Stimulated activated CD4-positive, alpha-beta T cell treated with anti-CD3 and anti-CD28 coated beads, Interleukin-1b, Interleukin-23, amount 100 ng/mL, for 1 hour (primary cell): ENCODE measurements at places on chromosomes 12 and 14.

GRCh38 chr12:40171066-40171465 lies 53.7 kb upstream of the LRRK2 start:
- DNase-seq: no peak

GRCh38 chr12:102294568-102294967 lies 96.9 kb upstream of the PMCH start:
- no peak for DNase-seq

DNA sequence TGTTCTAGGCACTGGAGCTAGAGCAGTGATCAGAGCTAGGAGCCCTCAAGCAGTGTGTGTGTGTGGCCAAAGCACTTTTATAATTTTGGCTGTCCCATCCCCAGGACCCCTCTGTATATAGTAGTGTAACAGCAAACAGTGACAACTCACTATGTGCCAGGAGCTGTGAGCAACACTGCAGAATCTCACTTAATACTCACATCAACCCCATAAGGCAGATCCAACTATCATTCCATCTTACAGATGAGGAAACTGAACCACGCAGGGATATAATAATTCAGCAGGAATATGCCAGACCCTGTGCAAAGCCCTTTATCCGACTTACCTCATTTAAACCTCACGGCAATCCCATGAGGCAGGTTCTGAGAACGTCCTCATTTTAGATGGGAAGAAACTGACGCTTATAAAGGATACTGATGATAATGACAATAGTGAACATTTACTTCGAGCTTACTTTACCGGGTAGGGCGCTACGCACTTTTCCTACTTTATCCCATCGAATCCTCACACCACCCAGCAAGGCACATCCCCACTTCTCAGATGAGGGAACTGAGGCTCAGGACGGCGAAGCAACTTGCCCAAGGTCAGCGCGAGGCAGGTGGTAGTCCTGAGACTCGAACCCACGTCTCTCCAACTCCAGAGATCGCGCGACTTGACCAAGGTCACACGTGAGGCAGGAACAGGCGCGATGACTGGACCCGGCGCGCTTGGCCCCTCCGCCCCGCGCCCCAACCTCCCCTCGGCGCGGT lies 687 bp downstream of the RAB35 start:
- DNase-seq: no peak

DNA sequence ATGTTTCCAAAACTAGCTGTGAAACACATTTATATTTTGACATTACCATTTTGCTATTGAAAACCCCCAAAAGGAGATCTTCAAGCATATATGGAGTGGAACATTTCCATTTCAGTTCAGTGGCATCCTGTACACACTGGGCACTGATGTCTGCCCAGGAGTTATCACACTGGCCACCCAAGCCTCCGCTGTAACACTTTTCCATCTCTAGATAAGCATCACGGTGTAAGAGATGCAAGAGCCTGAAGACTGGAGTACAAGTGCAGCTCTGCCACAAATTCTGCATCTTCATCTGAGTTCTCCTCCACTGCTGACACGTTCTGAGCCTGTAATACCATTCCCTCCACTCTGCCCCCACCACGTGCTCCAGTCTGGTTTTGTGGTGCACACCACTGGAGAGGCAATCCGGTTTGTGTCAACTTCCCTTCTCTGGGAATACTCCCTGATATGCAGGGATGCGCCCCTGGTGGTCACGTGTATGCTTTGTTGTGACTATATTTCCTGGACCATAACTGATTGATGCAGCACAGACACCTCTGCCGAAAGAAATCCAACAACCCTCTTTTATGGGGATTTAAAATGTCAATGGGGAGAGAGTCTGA lies 12.7 kb downstream of the SPTLC2 start:
- DNase-seq: no peak

DNA sequence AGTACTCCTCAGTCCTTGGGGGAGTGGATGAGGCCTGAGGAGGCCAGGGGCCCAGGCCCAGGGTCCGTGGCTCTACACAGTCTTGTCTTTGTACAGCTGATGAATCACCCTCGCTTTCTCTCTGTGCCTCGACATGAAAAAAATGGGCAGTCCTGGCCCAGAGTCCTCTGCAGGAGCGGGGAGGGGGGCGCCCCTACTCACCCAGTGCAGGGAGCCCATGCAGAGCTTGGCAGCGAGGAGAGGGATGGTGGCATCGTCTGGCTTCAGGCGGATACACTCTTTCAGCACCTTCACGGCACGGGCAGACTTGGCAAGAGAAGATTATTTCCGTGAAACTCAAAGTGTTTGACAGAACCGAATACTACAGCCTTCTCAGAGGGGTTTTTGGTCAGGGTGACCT lies 159.3 kb downstream of the TTC7B start:
- no peak for DNase-seq

- no peak for DNase-seq
Observed at GRCh38 chr12:41681898-41682297, 462.8 kb downstream of the GXYLT1 start.

- DNase-seq: no peak
Observed at GRCh38 chr14:65044596-65044959, 57.7 kb downstream of the MAX start.

DNA sequence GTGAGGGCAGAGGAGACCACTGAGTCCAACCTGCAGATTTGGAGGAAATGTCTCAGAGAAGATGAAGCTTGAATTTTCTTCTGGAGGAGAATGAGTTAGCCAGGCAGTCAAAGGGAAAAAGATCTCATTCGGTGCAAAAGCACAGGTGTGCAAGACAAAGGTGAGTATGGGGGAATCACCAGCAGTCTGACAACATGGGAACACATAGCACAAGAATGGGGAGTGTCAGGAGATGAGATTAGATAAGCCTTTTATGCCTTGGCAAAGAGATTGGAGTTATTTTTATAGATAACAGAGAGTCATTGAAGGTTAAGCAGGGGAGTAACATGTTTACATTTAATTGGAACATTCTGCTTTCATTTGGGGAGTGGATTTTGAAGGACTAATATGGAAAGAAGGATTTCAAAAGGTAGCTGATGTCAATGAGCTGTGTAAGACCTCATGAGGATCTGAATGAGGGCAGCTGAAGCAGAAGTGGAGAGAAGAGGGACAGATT lies 171.3 kb upstream of the NTF3 start:
- no peak for DNase-seq

DNA sequence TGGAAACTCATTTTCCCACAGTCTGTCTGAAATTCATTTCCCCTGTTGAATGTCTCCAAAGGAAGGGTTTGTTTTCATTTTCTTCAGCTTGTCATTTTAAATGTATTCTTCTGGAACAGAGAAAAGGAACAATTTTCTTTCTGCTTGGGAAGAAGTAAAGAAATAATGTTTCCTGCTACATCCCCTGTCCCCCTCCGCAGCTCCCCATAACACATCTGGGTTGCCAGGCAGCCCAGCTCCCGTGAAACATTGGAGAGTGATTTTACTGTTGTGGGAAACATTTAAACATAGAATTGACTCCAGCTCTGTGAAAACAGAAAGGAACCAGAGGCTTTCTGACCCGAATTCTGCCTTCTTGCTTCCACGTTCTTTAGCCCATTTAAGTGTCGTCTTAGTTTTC lies 159.5 kb downstream of the TMEM132C start:
- no peak for DNase-seq

DNA sequence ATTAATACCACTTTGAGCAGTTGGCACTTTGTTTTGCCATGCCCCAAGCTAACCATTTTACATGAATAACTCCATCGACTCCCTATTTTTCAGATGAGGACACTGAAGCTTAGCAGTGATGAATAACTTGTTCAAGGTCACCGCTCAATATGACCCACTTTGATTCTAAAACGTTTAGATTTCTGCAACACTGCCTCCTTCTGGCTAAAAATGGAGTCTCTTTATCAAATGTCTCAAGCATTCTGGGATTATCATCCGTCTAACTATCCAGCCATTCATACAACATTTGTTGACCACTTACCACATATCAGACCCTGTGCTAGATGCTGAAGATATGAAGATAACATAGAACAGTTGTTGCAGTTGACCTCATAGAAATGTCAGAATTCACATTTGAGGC lies 298.0 kb downstream of the PPFIA2 start:
- DNase-seq: no peak

- DNase-seq: no peak
Observed at GRCh38 chr14:34693228-34693939, 21.0 kb downstream of the CFL2 start.

DNA sequence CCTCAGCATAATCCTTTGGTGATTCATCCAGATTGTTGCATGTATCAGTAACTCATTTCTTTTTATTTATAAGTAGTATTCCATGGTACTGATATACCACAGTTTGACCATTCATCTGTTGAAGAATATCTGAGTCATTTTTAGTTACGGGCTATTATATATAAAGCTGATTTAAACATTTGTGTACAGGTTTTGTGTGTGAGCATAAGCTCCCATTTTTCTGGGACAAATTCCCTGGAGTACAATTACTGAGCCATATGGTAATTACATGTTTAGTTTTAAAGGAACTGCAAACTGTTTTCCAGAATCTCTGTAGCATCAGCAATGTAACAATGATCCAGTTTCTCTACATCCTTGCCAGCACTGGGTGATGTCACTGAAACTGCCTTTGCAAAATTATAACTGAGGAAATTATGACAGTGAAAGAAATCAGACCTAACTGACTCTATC lies 236.2 kb upstream of the KRR1 start:
- no peak for DNase-seq

GRCh38 chr12:15546102-15546701 lies 223.9 kb downstream of the PTPRO start:
- DNase-seq: no peak

- DNase-seq: no peak
Observed at GRCh38 chr12:131124487-131125280, 171.0 kb downstream of the ADGRD1 start.

DNA sequence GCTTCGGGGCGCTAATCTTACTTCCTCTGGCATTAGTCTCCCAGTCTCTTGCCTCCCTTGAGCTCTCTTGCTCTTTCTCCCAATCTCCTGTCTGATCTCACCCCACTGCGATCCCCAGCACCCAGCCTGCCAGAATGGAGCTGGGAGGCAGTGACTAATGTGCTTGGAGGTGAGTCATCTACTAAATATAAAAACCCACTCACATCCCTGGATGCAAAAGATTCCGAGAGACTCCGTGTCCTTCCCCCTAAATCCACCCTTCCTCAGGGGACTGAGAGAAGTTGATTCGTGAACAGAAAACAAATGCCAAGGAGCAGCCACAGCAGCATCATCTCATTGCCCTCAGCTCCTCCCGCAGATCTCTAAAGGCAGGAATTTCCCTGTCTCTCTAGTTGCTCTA lies 45.7 kb upstream of the KCNA5 start:
- no peak for DNase-seq

GRCh38 chr12:132357623-132358186 lies 28.3 kb upstream of the GALNT9 start:
- no peak for DNase-seq

- DNase-seq: no peak
Observed at GRCh38 chr14:70067810-70068209, 120.9 kb downstream of the SLC8A3 start.

GRCh38 chr12:230925-231671 lies 17.1 kb upstream of the SLC6A12 start:
- no peak for DNase-seq

GRCh38 chr14:92717571-92718042 lies 30.8 kb downstream of the LGMN start:
- DNase-seq: no peak

DNA sequence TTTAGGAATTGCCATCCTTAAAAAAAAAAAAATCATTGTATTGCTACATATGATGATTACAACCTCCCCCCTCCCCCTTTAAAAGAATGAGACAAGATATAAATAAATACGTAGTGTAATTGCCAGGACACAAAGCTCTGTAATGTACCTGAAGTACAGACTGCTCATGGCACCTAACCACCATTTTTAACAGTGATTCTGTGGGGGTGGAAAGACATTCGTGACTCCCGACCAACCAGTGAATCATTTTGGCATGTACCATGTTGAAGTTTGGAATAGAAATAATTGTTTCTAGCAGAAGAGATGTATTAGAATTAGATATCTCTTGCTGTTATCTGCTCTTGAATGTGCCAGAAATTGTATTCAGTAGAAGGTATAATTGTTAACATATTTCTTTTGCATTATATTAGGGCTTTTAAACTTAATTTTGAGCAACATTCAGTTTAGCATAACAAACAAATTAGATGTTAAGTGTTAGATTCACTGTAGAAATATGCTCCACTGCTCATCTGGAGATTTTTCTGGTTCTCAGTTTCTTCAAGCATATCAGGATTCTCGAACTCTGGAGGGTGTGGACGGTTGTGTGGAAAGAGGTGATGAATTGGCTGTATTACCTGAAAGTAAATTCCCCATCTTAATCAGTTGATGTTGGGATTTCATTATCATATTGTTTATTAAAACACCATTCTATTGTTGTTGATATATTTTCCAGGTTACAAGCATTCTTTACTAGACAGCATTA lies 31.1 kb downstream of the FRS2 start:
- no peak for DNase-seq

- no peak for DNase-seq
Observed at GRCh38 chr12:68327896-68328295, 4.3 kb downstream of the MDM1 start.

DNA sequence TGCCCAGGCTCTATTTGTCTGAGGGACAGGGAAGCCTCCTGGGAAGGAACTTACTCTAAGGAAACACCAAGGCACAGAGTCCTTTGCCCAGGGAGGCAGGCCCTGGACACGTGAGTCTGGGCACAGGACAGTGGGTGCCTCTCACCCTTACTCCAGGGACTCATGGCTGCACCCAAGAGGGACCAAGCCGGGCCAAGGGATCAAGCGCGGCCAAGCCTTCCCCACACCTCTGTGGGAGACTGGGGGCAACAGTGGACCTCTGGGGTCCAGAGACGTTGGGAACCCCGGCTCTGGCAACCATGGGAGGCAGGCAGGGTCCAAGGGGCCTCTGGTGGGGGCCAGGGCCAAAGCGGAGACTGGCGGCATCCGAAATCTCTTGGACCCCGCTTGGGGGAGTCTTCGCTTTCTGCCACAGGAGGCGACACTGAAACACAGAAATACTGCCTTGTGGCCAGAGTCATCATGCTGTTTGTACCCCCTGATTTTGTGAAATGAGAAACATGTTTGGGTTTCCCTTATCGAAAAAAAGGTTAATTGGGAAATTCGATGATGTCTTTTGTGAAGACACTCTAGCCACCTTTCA lies 51.7 kb upstream of the BCL11B start:
- no peak for DNase-seq
